Left lung (tissue), 14 donors: ENCODE measurements at places on chromosomes 4 and X. TPM values are rescaled to one million over a fixed set of nuclear protein-coding genes. Genes with fewer than 3 reads are reported as not detected.

RASSF6 gene
- polyA plus RNA-seq: 1.6 TPM

PTCHD1 gene
- polyA plus RNA-seq: 0.23 TPM

- no peak for DNase-seq
Observed at GRCh38 chr4:159925770-159926169, 822.9 kb downstream of the RAPGEF2 start.

GRCh38 chrX:123454712-123455431, 270.8 kb downstream of the GRIA3 start:
- DNase-seq: no peak

DNA sequence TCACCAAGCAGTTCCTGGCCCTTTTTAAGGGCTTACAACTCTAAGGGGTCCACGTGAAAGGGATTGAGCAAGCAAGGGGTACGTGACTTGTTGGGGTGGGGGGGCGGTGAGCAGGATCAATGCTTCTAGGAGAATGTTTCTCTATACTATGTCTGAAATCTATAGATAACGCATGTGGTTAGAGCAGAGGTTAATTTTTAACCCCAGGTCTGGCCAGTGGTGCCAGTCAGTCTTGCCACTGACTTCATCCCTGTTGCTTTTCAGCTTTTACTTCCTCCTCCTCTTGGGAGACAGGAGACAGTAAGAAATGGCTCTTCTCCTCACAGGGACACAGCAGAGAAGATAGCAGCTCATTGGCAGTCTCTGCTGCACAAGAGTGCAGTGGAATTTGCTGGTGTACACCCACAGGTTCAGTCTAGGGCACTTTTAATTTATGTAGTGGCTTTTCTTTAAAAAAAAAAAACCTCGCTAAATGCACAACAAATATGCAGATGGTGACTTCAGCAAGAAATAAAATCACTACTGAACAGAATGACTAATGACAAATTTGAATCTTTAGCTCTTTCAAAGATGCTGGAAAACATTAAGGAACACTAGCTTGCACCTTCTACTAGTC, 190.5 kb downstream of the CCNG2 start:
- DNase-seq: no peak

- no peak for DNase-seq
Observed at GRCh38 chr4:24105327-24106038, 215.6 kb upstream of the PPARGC1A start.

DNA sequence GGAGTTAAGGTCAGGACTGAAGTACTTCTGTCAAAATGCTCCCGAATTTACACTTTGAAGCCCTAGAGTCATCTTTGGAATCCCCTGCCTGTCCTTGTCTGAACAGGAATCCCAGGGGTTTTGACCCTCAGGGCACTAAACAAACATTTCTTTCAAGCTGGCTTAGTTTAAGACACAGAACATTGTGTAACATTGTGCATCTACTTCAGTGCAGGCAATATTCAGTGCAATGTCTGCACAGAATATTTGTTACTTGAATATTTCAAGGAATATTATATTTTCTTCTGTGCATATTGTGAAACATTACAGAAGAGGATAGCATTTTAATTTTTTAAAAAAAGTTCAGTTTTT, 763.4 kb downstream of the PCDH18 start:
- no peak for DNase-seq

DNA sequence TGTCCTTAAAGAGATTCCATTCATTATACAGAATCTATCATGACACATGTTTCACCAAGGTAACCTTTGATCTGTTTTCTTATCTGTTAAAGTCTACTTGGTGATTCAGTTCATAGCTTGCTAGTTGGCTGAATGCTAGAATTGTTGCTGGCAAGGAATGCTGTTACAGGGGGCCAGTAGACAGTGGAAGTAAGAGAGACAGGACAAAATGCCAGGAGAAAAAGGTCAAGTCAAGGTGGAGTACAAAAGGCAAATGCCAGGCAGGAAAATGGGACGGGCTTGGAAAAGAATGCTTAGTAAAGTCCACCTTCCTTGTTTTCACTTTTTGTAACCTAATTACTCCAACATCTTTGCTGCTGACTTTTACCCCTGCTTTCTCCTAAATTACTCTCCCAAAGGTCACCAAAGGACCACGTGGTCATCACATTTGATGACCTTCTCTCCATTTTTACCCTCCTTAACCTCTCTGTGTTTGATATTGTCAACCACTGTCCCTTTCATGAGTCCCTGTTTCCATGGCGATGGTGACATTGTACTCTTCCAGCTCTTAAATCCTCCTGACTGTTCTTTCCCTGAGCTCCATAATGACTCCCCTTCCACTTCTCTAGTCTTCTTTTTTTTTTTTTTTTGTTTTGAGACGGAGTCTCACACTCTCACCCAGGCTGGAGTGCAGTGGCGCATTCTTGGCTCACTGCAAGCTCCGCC, 24.5 kb upstream of the TAPT1 start:
- DNase-seq: no peak

DNA sequence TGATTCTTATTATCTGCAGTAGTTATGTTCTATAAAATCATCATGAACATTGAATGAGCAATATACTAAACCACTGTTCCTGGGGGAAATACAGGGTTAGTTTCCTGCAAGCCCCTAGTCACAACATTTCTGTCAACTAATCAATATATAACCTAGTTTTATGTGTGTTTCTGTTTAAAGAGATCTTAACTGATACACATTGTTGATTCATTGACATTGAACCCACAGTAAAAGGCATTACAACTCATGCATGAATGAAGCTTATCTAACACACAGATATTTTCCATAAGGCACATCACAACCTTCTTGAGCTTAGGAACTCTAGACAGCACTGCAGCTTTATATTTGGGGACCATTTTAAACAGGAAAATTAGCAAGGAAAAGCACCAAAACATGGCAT, 134.2 kb downstream of the CAMK2D start:
- no peak for DNase-seq

DNA sequence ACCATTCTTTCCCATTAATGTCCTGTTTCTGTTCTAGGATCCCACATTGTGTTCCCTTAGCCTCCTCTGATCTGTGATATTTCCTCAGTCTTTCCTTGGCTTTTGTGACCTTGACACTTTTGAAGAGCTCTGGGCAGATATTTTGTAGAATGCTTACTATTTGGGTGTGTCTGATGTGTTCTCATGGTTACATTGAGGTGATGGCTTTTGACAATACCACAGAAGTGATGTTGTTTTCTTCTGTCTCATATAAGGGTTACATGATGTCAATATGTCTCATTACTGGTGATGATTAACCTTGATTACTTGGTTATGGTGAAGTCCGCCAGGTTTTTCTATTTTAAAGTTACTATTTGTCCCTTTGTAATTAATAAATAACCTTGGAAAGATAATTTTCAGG, 183.7 kb downstream of the SOWAHB start:
- no peak for DNase-seq
